H4 (cell line): ENCODE measurements at places on chromosomes 6 and 20. TPM values are rescaled to one million over a fixed set of nuclear protein-coding genes. Genes with fewer than 3 reads are reported as not detected.

GRCh38 chr20:10502098-10502526 lies 67.0 kb downstream of the SLX4IP start:
- DNase-seq = no peak

GRCh38 chr20:48282591-48283228 lies 497.4 kb upstream of the SULF2 start:
- peak; percentile 21 for DNase-seq

CD109 gene
- 16.8 and 22.9 TPM in 2 replicates for total RNA-seq

- DNase-seq = no peak
Observed at GRCh38 chr6:130699742-130700141, 127.5 kb upstream of the SMLR1 start.

DNA sequence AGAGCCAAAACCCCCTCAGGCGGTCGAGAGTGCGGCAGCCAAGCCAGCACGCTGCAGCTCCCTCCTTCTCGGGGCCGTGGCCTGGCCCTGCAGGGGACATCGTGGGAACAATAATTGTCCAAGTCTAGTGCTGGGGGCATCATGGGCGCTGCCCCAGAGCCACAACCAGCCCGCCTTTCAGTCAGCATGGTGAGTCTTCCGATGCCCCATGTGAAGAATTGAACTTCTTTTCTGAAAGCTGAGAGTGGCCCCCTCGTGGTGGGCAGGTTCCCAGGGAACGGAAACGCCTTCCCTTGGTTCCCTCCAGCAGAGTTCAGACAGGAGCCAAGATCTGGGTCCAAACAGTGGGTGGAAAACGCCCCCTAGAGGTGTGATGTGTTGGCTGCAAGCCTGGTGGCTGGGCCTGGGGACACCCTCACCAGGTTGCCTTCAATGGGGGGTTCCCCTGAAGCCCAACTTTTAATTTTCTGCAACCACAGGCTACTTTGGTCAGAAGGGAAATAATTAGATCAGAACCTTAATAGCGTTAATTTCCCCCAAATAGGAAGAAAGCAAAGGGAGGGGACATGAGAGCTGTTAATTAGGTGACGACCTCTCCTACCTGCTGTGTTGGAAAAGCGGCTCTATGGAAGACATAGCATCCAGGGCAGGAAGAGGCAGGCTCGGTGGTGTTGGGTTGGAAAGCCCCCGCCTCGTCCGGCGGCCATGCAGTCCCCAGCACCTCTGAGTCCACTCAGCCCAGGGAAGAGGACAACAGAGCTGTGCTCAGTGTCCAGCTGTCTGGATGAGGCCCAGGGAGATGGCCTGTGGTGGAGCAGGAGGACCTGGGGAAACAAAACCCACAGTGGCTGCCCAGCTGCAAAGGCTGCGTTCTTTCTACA lies 4.7 kb upstream of the MRGBP start:
- DNase-seq = peak; percentile 87

- DNase-seq = no peak
Observed at GRCh38 chr6:105886066-105886813, 199.9 kb upstream of the PRDM1 start.

DNA sequence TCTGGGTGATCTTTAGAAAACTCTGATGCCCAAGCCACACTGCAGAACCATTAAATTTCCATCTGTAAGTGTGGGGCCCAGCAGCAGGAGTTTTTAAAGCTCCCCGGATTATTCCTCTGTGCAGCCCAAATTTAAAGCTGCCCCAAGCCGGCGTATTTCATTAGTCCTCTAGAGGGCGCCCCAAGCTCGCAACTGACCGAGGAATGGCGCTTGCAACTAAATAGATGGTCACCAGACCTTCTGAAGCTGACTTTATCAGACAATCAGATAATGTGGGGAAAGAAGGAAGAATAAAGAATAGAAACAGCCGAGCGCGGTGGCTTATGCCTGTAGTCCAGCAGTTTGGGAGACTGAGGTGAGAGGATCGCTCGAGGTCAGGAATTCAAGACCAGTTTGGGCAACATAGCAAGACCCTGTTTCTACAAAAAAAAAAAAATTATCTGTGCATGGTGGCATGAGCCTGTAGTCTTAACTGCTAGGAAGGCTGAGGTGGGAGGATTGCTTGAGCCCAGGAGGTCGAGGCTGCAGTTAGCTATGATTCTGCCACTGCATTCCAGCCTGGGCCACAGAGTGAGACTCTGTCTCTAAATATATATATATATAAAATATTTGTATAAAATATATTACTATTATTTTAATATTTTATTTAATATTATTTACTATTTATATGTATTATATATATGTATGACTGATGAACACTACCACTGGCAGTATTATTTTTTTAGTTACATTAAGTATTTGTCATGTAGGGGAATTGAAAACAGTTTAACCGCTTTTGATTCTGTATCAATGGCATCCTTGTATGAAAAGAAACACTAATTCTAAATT lies 56.0 kb downstream of the OTOR start:
- DNase-seq = peak; percentile 44

DNA sequence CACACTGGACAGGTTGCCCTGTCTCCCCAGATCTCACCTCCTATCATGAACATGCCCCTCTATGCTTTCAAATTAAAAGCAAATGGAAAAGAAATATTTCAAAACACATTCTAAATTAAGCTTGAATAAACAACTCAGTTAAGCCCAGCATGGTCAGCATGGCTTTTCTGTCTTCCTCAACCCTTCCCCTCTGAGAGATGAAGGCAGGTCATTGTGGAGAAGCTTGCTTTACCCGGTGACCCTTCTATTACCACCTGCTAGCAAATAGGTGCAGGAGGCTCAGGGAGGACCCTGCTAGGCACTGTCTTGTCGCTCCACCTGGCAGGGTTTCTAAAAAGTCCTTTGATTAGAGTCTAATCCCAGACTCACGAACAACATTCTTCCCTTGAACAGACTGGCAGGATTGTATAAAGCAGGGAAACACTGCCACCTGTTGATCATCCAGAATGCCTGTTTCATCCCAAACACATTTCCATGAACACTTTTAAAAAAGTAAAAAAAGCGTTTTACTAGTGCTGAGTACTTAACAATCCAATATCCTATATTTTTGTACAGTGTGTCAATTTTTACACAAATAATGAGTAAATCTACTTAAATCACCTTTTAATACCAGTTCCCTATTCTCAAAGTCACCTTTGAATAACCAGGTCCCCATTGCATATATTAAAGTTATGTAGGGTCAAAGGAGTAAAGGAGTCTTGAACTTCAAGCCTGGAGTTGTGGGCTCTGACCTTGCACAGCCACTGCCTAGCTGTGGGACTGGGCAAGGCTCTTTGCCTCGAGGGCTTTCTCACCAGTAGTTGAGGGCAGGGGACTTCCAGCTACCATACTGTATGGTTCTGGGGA lies 75.5 kb downstream of the GPR6 start:
- peak; percentile 35 for DNase-seq

DNA sequence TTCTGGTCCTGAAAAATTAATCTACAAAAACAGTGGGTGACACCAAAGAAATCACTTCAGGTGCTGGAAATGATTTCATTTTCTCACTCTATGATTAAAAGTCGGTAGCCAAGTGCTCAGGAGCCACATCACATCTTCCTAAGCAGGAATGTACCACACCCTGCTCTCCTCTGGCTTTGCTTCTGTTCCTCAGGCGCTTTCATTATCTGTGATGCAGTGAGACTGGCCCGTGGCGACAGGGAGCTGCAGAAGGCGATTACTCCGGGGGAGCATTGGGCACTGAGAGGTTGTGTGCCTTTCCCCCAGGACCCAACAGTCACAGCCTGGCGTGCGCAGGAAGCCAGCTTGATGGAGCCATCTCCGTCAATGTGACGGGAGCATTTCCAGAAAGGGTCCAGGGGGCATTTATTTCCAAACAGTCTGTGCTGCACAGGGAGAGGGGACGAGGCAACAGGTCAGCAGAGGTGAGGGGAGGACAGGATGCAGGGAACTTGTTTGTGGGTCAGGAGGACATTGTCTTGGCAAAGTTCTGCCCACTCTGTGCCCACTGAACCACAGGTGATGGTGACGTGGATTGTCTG lies 5.6 kb upstream of the ZNF831 start:
- DNase-seq = no peak

GRCh38 chr20:46799781-46800408 lies 90.4 kb downstream of the SLC2A10 start:
- no peak for DNase-seq

DNA sequence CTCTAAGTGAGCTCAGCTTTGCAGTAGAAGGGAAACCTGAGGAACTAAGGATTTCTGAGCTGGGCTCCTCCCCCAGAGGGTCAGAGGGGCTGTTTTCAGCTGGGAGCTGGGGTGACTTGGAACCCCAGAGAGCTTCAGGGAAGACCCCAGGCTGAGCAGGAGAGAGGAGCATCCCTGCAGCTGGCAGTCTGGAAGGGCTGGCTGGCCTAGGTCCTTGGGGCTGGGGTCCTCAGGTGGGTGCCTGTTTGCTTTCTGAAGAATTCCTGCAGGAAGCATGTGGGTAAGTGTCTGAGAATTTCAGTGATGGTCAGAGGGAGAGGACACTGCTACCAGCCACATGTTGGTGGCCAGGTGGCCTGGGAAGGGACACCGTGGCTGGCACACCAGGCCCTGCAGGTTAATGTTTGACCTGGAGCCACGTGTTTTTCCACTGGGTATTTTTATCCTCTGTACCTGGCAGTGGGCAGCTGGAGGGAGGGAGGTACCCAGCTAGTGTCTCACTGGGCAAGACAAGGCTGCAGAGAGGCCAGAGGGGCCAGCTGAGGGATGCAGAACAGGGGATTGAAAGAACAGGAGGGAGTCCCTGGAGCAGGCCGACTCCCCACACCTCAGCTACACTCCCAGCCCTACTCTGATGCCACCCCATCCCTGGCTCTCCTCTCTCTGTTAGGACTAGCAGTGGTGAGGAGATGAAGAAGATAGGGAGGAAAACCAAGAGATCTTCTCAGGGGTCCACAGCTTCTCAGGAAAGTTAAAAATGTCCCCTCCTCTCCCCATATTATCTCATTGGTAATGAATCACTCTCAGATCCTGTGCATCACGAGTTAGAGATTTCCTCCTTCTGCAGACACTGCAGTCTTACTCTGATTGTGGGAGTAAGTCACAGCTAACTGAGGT lies 143.6 kb downstream of the VEGFA start:
- DNase-seq = no peak

GRCh38 chr6:17714879-17715851 lies 8.4 kb upstream of the NUP153 start:
- peak; percentile 85 for DNase-seq

DNA sequence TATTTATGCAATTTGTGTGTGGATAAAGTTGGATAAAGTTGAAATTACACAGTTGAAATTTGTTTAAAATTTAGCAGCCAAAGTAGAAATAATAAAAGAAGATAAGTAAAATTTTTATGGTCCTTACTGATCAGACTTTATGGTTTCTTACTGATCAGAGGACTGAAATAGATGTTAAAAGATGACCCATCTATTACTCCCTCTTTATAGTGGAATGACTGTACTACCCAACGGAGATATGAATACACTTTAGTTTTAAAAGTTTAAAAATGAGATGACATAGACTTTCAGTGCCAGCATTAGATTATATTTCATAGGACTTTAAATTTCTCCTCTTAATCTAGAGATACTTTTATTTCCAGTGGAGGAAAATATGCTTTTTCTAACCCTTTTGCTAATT lies 98.9 kb upstream of the ADGRF4 start:
- no peak for DNase-seq

- DNase-seq = no peak
Observed at GRCh38 chr20:49893242-49894072, 21.9 kb downstream of the SPATA2 start.

- DNase-seq = no peak
Observed at GRCh38 chr20:3161316-3162079, 1.8 kb upstream of the FASTKD5 start.

DNA sequence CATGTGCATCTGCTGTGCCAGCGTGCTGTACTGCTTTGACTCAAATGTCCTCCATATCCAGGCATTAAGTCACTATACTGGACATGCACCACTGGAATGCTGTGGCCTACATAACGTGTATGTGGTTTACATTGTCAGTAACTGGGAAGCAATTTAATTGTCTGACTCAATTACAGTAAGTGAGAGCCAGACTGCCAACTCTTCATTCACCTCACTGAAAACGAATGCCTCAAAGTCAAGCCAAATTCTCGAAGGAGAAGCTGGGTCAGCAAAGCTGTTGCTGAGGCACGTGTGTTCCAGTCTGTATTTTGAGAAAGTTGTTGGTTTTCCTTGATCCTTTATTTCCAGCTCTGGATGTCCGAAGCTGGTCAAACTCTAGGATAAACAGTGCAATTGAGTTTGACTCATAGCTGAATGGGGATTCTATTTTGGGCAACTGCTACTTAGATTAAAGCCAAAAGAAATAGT lies 534.3 kb downstream of the COL12A1 start:
- peak; percentile 96 for DNase-seq
